LHCN-M2 (cell line): ENCODE measurements at places on chromosomes 7 and 10. TPM values are rescaled to one million over a fixed set of nuclear protein-coding genes. Genes with fewer than 3 reads are reported as not detected.
A peak's percentile ranks its signal among the peaks of the same experiment; 100 is the strongest.

Gene ARHGAP12
- total RNA-seq, result 43.5 and 49.8 TPM in 2 replicates

Gene ZNF775
- total RNA-seq, result 12.1 and 15.1 TPM in 2 replicates

Gene WNT8B
- not detected in 2 replicates for total RNA-seq

Gene STEAP1
- total RNA-seq, result 33.7 and 41.3 TPM in 2 replicates

Gene LDB3
- total RNA-seq, result 0.06 TPM in 1 of 2 replicates, not detected in the other

Gene NAT16
- not detected in 2 replicates for total RNA-seq

Gene TBC1D12
- total RNA-seq, result 10.0 and 18.0 TPM in 2 replicates

Gene IFIT1
- total RNA-seq, result 33.3 and 70.9 TPM in 2 replicates

Gene CASP2
- 20.8 and 21.5 TPM in 2 replicates for total RNA-seq

Gene ZNRF2
- total RNA-seq, result 12.2 and 12.7 TPM in 2 replicates

Gene PRKCQ
- total RNA-seq, result not detected in 2 replicates

Gene ANXA8
- total RNA-seq, result not detected in 2 replicates

Gene SDK1
- 7.2 and 8.3 TPM in 2 replicates for total RNA-seq

GRCh38 chr10:89327803-89328441 lies at the start of gene IFIT3:
Gene IFIT3, plus strand, starts transcription at chr10:89327997. Its CDS starts 77 bp downstream, at chr10:89328074.
- peak; percentile 93 for DNase-seq

DNA sequence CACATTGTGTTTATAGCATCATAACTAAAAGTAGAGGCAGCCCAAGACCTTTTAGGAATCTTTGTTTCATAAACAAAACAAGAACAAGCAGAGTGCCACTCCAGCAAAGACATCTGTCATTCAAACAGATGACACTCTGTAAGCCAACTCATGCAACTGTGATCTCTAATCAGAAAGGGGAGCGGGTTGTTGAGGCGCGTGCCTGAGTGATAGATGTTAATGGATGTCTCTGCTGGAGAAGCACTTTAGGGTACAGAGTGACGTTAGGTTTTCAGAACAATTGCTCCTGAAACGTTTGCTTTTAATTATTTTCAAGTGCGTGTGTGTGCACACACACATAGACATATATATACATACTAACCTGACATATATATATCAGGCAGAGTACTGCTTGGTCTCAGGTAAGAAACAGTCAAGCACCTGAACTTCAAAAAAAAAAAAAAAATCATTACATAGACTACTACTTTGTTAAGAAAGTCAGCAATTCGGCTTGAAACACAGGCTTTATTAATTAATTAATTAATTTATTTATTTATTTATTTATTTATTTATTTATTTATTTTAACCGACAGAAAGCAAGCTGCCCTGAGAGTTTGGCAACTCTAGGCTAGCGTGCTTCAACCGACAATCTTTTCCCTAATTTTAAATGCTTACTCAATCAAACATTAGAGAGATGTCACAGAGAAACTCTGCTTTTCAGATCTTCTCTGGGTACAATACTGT lies 109.1 kb downstream of the POU6F2 start:
- no peak for DNase-seq

- no peak for DNase-seq
Measured at GRCh38 chr7:157622408-157623205, 285.8 kb downstream of the DNAJB6 start.

DNA sequence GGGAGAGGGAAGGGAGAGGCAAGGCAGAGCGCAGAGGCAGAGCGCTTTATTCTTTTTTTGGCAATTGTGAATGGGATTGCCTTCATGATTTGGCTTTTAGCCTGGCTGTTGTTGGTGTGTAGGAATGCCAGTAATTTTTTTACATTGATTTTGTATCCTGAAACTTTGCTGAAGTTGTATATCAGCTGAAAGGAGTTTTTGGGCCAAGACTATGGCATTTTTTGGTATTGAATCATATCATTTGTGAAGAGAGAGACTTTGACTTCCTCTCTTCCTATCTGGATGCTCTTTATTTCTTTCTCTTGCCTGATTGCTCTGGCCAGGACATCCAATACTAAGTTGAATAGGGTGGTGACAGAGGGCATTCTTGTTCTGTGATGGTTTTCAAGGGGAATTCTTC lies 291.3 kb downstream of the REEP3 start:
- no peak for DNase-seq

- DNase-seq, result no peak
Measured at GRCh38 chr10:23786594-23786993, 347.7 kb downstream of the OTUD1 start.

DNA sequence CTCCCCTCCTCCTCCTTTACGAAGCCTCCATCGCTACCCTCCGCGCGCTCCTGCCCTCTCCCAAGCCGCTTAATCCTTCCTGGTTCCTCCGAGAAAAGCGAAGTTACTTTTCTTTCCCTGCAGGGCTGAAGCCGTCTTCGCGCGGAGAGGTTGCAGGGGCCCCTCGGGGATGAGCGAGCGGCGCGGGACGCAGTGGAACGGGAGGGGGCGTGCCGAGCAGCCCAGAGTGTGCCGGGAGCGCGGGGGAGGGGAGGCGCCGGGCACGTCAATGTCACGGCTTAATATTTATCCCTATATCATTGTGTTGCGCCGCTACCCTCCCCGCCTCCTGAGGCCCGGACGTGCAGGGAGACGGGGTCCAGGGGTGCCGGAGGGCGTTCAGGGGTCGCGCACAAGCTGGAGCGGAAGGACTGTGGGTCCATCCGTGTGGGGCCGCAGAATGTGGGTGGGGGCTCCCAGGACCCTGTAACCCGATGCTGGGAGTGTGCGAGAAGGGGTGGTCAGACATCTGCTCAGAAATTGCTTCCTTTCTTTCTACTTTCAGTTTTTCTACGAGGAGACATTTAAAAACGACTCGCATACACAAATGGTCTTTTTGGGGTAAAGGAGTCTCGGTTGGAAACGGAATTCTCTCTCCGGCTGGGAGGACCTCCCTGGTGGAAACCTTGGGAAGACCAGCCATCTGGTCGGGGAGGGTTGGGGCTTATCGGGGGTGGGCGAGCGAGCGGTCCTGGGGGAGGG lies 2.4 kb downstream of the CDK6 start:
- DNase-seq, result peak; percentile 86

- no peak for DNase-seq
Measured at GRCh38 chr10:299969-300368, 164.7 kb downstream of the ZMYND11 start.

DNA sequence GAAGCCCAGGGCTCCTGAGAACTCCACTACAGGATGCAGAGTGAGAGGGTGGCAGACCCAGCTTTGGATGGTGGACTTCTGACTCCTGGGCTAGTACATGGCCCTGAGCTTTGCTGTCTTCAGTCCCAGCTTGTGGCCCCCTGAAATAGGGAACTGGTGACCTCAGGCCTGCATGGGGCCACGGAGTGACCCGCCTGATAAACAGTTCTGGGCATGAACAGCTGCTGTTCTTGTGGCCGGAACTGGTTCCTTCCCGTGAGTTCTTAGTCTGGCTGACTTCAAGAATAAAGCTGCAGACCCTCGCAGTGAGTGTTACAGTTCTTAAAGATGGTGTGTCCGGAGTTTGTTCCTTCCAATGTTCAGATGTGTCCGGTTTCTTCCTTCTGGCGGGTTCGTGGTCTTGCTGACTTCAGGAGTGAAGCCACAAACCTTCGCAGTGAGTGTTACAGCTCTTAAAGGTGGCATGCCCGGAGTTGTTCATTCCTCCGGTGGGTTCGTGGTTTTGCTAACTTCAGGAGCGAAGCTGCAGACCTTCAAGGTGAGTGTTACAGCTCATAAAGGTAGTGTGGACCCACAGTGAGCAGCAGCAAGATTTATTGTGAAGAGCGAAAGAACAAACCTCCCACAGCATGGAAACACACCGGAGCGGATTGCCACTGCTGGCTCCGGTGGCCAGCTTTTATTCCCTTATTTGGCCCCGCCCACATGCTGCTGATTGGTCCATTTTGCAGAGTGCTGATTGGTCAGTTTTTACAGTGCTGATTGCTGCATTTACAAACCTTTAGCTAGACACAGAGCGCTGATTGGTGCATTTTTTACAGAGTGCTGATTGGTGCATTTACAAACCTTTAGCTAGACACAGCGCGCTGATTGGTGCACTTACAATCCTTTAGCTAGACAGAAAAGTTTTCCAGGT lies 268.0 kb downstream of the ZEB1 start:
- DNase-seq, result no peak

DNA sequence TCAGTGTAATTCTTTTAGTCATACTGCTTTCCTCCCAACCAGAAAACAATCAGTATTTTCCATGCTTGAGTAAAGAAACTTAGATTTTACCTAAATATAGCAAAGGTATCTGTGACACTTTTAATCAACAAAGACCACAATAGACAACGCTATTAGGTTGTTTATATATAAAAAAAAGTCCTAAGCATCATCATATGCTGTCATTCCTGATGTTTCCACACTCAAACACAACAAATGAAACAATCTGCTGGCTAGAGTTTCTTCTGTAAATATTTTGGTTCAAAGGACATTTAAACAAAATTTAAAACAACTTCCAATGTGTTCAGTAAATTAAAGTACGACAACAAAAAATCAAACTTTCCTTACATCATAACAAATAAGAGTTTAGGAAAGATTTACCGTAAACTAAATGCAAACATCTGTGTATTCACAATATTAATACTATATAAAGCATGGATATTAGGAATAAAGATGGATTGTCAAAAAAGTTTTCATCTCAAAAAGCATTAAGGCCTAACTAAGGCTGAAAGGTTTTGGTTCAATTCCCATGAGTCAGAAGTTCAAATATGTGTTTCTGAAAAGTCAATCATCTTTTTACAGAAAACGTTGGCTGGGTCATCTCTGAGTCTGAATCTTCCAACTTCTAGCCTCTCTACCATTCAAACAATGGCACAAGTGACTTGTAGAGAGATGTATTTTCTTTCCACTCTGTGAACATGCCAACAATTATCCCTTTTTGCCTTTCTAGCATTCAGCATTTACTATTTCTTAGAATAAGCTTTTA lies 157.1 kb downstream of the CRPPA start:
- no peak for DNase-seq

- no peak for DNase-seq
Measured at GRCh38 chr7:138029126-138029525, 27.2 kb upstream of the CREB3L2 start.

DNA sequence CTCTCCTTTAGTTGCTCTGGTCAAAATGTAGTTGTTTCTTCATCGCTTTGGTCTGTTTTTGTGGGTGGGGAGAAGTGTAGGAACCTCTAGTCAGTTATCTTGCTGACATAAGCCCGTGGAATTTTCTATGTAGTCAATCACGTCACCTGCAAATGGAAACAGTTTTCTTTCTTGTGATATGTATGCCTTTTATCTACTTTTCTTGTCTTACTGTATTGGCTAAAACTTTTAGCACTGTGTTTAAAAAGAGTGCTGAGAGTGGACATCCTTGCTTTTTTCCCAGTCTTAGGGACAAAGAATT lies 42.3 kb downstream of the AKR1E2 start:
- no peak for DNase-seq

GRCh38 chr10:101301111-101301731 lies 52.7 kb upstream of the BTRC start:
- DNase-seq, result peak; percentile 52

GRCh38 chr7:30176463-30177109 lies 41.8 kb downstream of the MTURN start:
- DNase-seq, result peak; percentile 48

DNA sequence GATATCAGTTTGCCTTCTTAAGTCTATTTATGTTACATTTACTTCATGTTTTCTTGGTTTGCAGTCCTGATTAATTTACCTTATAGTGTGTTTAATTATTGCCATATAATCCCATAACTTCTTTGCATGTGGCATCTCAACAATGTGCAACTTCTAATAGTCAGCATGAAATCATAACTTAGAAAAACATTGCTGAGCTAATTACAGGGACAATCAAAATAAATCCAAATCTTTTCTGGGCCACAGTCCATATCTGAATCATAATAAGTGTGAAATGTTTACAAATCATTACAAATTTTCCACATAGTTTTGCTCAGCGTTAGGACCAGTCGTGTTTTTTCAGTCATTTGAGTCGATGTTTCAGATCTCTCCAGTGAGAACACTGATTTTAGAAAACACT lies 29.1 kb upstream of the CABCOCO1 start:
- peak; percentile 63 for DNase-seq

DNA sequence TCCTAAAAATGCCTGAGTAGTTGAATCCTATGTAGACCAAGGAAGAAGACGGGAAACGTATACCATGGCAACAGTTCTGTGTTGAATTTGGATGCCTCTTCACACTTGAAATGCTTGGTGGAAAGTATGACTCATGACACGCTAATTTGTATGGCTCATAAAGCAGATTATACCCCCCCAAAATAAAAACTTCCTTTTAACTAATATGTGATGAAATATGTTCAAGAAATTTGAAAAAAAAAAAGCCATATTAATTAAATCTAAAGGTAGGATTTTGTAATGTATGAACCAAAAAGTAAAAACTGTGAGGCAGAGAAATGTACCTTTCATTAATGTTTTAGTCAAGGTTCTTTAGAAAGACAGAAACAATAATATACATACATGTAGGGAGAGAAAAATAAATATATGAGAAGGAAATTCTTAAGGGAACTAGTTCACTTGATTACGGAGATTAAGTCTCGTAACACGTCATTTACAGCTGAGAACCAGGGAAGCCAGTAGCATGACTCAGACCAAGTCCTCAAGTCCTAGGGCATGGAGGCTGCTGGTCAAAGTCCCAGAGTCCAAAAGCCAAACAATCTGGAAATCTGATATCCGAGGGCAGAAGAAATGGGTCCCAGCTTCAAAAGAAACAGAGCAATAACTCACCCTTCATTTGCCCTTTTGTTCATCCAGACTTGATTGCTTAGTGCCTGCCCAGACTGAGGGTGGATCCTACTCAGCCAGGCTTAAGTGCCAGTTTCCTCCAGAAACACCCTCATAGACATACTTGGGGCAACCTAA lies 485.1 kb downstream of the SEMA3D start:
- peak; percentile 98 for DNase-seq

- peak; percentile 11 for DNase-seq
Measured at GRCh38 chr10:90289037-90289436, 568.8 kb downstream of the HTR7 start.

DNA sequence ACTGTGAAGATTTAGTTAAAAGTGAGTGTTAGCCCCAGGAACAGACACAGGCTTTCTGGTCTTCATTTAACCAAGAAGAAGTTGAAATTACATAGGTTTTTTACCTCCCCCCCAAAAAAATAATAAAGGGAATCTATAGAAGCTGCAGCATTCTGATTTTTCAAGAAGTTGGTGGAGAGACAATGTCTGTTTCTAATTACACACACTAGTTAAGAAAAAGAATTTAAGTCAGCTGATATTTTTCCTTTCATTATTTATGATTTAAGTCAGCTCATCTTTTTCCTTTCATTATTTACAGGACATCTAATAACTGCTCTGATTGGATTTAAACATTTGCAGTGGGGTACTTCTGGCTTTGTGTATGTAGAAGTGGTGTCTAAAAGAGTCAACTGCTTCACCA lies 201.4 kb upstream of the NRP1 start:
- DNase-seq, result no peak

GRCh38 chr10:23095966-23096801 lies 805 bp downstream of the MSRB2 start:
- peak; percentile 46 for DNase-seq

- no peak for DNase-seq
Measured at GRCh38 chr7:112302566-112302965, 96.1 kb downstream of the ZNF277 start.
